ENCODE measurements at places on chromosomes 3 and 15.
A peak's percentile ranks its signal among the peaks of the same experiment; 100 is the strongest.

DNA sequence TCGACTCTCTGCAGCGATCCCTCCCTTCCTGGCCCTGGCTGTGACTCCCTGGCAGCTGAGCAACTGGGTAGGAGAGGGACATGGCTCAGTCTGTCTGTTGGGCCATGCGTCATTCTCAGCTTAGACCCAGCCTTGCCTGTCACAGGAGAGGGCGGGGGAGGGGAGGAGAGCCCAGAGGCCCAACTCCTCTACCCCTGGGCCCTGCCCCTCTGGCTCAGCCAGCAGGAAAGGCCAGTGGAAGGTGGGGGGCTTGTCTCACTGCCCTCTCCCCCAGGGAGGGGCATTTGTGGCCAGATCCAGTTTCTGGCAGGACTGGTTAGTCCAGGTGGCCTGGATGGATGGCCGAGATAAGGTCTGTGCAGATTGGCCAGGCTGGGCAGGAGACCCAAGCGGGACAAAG is 31.6 kb downstream of the DNAJB8 start:
- DNase-seq, result no peak

- no peak for DNase-seq
Observed at GRCh38 chr3:148510116-148510515, 187.6 kb upstream of the AGTR1 start.

GRCh38 chr3:87837076-87837475 is 221.7 kb downstream of the CGGBP1 start:
- no peak for DNase-seq

DNA sequence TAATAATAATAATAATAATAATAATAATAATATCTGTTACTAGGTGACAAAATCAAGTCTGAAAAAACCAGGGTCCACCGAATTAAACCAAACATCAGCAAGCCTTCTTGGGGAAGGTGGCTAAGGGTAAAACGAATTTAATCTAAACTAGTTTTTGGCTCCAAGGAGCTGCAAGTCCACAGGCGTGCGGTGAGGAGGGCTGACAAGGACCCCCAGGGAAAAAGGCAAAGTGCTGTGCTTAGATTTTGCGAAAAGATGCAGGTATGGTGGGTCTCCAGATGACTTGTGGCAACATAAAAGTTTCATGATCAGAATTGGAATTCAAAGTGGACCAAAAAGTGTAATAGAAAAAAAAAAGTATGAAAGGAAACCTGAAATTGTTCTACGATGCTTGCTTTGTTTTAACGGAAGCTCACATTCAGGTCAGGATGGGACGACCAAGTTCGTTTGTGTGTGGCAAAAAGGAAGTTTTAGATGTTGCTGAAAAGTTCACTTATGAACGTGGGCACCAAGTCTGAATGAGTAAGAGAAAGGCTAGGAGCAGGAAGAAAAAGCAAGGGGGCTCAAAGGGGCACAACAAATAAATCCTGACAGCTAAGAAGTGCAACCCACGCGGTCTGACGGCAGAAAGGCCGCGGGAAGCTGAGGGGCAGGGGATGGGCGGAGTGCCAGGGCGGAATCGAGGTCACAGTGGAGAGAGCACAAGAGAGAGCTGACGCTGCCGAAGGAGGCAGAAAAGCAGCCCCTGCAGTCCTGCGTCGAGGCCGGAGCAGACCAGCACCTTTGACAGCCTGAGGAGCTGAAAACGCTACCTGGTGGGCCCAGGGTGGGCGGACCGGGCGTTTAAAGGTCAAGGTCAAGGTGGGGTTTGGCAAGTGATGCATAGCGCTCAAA is 1.1 kb downstream of the WDR82 start:
- peak; percentile 87 for DNase-seq

DNA sequence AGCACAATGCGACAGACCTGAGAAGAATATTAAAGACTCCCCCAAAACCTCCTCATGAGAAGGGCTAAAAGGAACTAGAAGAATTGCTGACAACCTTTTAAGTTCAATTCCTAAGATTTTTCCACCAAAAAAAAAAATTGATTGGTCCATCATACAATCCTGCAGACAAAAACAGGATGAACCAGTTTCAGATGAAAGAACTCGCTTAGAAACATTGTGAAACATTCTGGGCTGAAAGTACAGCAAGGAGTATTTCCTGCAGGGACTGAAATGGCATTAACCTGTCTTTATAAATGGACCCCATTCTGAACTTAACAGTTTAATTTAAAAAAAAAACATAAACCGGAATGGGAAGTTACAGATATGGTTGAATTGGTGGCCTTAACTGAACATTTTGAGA is 96.0 kb upstream of the FAM174B start:
- DNase-seq, result no peak

- DNase-seq, result peak; percentile 22
Observed at GRCh38 chr3:57158813-57159738, 6.1 kb downstream of the IL17RD start.

DNA sequence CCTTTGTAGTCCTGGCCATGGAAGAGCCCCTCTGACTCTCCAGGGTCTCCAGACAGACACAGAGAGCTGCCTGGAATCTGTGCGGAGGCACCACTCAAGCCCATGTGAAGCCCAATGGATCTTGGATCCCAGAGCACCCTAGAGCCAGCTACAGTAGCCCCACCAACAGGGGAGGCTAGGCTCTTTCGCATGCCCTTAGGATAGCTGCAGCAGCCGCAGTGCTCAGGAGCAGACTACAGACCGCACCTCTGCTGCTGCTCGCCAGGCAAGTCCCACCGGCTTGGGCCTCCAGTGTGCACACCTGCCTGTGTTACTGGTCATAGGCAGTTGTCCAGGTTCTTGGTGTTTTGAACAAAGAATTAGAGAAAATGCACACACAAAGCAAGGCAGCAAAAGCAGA is 131.6 kb downstream of the SPATA16 start:
- no peak for DNase-seq

DNA sequence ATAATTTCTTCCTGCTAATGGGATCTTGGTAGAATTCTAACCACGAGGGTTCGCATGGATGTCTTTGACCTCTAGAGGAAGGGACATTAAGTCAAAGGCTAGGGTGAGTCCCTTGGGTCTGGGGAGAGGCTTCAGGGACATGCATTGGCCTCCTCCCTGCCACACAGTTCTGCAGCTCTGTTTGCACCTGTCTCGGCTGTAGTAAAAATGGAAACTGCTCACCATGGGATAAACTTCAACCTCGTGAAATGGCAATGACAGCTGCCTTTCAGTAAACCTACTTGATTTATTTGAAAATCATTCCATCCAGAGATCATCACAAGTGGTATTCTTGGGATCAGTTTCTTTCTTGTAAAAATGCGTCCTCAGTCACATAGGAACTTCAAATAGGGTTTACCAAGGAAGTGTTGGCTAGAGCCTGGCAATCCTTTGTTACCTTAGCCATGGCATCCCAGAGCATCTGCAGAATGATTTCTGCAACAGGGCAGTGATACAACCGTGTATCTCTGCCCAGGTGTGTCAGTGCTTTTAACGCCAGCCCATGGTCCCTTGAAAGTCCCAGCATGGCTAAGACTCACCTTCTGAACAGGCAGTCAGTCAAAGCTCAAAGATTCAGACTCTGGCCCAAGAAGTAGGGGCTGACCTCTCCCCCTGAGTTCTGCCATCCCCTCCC is 14.0 kb upstream of the LRTM1 start:
- DNase-seq, result no peak

DNA sequence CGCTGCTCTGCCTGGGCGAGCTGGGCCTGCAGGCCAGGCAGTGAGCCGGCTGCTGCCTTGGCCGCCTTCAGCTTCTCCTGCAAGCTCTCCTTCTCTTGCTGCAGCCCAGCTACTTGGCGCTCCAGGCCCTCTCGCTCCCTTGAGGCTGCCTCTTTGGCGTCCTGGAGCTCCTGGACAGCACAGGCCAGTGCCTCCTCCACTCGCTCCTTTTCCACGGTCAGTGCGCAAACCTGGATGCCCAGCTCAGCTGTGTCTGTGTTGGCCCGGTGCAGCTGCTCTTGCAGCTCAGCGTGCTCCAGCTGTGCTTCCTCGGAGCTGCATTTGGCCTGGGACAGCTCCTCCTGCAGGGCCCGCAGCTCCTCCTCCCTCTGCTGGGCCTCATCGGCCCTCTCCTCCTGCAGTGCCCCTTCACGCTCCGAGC is 23.1 kb downstream of the CXCR6 start:
- DNase-seq, result no peak

DNA sequence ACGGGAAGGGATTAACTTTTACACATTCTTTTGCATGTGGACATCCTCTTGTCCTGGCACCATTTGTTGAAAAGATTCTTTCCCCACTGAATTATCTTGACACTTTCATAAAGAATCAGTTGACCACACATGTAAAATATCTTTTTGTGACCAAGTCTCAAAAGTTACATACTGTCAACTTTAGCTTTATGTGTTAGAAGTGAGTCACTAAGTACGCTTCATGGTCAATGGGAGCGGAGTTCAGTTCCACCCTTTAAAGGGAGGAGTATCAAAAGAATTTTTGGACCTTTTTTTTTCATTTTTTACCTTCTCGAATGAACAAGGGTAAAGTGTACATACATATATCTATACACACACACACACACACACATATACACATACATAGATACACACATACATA is 35.4 kb downstream of the MAPK6 start:
- no peak for DNase-seq

DNA sequence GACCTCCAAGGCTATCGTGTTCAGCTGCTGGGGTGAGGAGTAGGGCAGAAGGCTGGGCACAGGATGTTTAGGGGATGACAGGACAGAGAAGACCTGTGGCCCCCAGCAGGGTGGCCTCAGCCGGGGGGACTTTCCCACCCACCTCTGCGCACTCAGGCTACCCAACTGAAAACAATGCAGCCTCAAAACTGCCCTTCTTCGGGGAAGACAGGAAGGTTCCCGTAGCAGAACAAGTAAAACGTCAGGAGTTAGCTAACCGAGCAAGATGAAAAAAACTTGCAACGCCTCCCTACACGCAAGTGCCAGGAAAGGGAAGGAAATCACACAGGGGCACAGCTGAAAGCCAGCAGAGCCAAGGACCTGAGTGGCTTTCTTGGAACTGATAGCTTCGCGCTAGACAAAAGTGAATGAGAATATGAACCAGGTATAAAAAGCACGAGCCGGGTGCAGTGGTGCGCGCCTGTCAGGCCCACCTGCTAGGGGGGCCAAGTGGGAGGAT is 38.4 kb upstream of the FURIN start:
- DNase-seq, result peak; percentile 94

DNA sequence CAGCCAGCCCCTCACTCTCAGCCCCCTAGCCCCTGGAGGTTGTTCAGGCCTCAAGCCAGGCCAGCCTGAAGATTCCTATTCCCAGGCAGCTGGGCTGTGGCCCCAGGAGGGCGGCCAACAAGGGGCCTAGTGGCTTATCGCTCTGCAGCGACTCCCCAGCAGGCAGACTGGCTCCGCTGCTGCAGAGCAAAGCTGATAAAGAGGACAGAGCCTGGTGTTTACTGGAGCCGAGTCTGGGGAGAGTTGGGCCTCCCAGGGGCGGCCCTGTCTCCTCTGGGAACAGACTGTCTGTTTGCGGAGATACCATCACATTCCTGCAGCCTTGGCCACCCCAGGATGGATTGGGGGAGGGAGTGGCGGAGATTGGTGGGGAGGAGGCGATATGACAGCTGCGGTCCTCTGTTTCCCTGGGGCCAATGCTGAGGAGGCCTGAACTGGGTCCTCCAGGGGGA is 22.4 kb upstream of the SMAD6 start:
- no peak for DNase-seq

DNA sequence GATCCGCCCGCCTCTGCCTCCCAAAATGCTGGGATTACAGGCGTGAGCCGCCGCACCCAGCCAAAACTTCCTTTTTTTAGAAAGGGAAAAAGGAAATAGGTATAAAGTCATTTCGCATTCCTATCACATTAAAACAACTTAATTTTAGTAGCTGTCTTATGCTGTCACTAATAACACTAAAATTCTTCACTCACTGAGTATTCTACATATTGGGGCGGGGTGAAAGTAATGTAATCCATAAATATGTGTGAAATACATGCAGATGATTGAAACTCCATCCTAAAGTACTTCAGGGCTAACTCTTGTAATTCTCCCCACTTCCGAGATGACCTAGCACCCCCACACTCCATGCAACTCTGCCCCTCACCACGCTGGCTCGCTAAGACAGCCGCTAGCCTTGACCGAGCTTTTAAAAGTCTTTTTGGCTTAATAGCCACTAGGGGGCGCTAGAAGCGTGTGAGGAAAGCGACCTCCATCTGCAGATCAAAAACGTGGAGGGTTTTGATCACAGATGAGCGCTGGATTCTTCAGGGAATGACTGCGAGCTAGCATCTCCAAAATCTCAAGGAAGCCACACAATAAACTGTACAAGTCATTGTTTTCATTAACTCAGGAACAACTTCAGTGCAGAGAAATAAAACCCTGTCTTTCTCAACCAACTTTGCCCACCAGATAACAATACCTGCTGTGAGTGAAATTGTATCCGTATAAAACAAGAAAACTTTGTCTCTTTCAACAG is 129.3 kb upstream of the IGF1R start:
- peak; percentile 65 for DNase-seq

GRCh38 chr3:37940242-37940908 is 50.2 kb upstream of the VILL start:
- DNase-seq, result no peak

DNA sequence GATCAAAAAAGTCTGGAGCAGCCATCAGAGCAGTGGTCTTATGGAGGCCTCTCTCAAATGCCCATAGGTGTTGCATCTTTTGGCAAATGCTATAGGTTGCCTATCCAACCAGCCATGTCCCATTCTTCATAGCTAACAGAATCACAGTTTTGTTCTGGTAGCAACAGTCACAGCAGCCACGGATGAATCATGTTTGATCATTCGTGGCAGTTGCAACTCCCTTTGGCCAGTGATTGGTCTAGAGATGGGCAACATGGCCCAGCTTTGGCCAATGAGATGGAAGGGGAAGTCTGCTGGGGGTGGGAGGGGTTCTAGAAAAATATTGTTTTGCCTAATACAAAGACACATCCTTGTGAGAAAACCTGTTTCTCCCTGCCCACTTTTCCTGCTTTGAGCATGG is 50.3 kb upstream of the PPP2R3A start:
- no peak for DNase-seq

- DNase-seq, result no peak
Observed at GRCh38 chr15:77541421-77542181, 91.1 kb downstream of the LINGO1 start.

- DNase-seq, result no peak
Observed at GRCh38 chr15:78243491-78243941, 9.2 kb upstream of the ACSBG1 start.

GRCh38 chr15:74817370-74817737 is 4.7 kb downstream of the LMAN1L start:
- no peak for DNase-seq

DNA sequence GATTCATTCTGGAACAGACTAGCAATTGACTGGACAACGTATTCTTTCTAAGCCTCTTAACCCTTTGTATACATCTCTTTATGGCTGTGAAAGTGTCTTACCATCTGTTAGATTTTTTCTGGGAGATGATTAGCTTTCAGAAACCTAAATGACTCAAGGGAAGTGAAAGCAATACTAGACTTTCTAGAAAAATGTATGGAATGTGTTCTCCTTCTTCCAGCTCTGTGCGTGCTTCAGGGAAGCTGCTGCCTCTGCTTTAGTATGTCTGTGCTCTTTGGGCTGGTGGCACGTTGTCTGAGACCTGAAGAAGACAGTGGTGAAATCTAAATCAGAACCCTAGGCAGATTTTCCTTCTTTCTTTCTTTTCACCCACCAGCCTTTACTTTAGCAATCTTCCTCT is 89.5 kb downstream of the ITPR1 start:
- no peak for DNase-seq

GRCh38 chr3:123652342-123652984 is 67.6 kb upstream of the HACD2 start:
- peak; percentile 63 for DNase-seq
